ENCODE measurements at places on chromosomes 2 and 18. TPM values are rescaled to one million over a fixed set of nuclear protein-coding genes. Genes with fewer than 3 reads are reported as not detected.

DNA sequence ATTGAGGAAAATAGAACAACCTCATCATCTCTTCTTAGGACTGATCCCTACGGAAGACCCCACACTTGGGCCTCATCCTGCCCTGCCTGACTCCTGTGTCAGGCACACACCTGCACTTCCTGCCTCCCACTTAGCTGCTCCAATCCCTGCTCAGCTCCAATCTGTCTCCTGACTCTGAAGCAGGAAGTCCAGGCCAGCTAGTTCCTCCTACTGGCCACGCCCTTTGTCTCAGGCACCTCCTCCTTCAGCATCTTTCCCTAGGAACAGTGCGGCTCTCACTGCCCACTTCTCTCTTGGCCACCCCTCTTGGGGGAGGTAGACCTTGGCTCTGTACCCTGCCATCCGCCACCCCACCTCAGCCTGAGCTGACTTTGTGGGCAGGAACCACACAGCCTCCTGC is 135.8 kb downstream of the CELF4 start:
- H3K4me3 ChIP-seq, result no peak overlapping the region
- peaks cover 6% of the 10 kb centered on the region for H3K27me3 ChIP-seq
- H3K4me1 ChIP-seq, result no peaks in the 10 kb centered on the region
- no peak for DNase-seq
- no peaks in the 10 kb centered on the region for H3K36me3 ChIP-seq

- no peak overlapping the region for H3K27ac ChIP-seq
- H3K27me3 ChIP-seq, result no peaks in the 10 kb centered on the region
- no peak for DNase-seq
- peaks cover 2% of the 10 kb centered on the region for H3K36me3 ChIP-seq
- H3K4me3 ChIP-seq, result no peak overlapping the region
These were observed 54.7 kb downstream of the KCTD18 start for GRCh38 chr2:200454927-200455801.

DNA sequence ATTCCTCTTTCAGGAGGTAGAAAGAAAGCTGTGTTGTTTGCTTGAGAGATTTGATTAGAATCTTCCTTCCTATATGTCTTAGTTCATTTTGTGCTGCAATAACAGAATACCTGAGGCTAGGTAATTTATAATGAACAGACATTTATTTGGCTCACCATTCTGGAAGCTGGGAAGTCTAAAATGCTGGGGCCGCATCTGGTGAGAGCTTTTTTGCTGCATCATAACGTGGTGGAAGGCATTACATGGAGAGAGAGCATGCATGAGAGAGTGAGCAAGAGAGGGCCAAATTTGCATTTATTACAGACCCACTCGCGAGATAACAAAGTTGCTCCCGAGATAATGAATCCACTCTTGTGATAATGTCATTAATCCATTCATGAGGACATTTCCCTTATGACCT is 34.4 kb downstream of the APLF start:
- peaks cover 1% of the 10 kb centered on the region for H3K36me3 ChIP-seq
- no peak for DNase-seq
- H3K27me3 ChIP-seq, result no peaks in the 10 kb centered on the region
- H3K4me1 ChIP-seq, result peaks cover 21% of the 10 kb centered on the region
- H3K27ac ChIP-seq, result no peak overlapping the region
- no peak overlapping the region for H3K4me3 ChIP-seq

DNA sequence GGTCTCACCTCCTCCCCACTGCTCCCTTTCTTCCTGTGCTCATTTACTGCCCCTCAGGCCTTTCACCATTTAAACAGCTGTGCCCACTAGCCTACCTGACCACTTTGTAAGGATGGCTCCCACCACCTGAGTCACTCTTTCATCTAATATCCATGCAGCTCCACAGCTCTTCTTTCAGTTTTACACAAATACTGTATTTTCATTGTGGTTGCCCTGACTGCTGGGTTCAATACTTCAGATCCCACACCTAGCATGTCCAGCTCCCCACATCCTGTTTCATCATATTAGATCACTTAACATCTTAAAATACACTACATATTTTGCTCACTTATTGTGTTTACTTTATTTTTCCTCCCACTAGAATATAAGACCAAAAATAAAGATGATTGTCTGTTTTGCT is 1110.6 kb downstream of the TSN start:
- no peaks in the 10 kb centered on the region for H3K4me1 ChIP-seq
- no peak overlapping the region for H3K27ac ChIP-seq
- H3K27me3 ChIP-seq, result no peaks in the 10 kb centered on the region
- H3K36me3 ChIP-seq, result no peaks in the 10 kb centered on the region
- no peak for DNase-seq

SEPTIN10 gene
- total RNA-seq, result 6.2 TPM

CXCR4 gene
- 1,429 TPM for total RNA-seq

PRKAG3 gene
- total RNA-seq, result not detected

GLS gene
- 292 TPM for total RNA-seq
